ENCODE measurements at places on chromosomes 3 and 15. TPM values are rescaled to one million over a fixed set of nuclear protein-coding genes. Genes with fewer than 3 reads are reported as not detected.

The CHDH gene
- total RNA-seq, result 30.6 TPM

- DNase-seq, result no peak
Observed at GRCh38 chr3:707041-707440, 385.8 kb upstream of the CNTN6 start.

DNA sequence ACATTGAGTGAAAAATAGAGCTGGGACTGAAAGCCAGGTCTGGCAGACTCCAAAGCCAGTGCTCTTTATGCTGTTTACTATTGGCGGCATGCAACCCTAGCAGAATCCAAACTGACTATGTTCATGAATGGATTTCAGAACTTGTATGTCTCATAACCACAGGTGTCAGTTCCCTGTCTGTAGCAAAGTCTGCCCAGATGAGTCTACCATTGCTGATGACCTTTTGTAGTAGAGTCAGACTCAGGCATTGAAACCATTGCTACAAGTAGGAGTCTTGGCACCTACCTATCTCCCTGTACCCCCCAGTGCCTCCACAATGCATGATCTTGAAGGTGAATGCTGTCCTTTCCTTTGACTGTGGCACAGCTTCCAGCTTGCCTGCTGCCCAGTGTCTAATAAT is 157.2 kb upstream of the ROPN1 start:
- DNase-seq, result no peak

GRCh38 chr3:33364531-33365128 is 75.6 kb downstream of the UBP1 start:
- no peak for DNase-seq

GRCh38 chr3:18099611-18100010 is 325.5 kb downstream of the SATB1 start:
- no peak for DNase-seq

DNA sequence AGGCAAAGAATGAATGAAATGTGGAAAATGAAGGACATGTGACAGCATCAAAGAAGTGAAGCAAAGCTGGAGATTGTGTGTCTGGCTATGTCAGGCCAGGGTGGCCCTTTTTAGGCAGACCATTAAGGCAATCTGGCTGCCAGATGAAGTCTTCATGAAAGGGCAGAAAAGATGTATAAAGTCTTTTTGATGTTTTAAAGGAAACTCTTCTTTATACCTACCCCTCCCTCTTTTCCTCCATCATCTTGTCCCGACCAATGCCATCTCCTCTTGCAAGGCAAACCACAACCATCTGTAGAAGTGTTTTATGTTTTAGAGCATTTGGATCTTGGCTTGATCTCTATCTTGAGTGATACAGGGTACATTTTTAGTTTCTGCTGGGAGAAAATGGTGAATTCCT is 259.2 kb downstream of the LSAMP start:
- no peak for DNase-seq

DNA sequence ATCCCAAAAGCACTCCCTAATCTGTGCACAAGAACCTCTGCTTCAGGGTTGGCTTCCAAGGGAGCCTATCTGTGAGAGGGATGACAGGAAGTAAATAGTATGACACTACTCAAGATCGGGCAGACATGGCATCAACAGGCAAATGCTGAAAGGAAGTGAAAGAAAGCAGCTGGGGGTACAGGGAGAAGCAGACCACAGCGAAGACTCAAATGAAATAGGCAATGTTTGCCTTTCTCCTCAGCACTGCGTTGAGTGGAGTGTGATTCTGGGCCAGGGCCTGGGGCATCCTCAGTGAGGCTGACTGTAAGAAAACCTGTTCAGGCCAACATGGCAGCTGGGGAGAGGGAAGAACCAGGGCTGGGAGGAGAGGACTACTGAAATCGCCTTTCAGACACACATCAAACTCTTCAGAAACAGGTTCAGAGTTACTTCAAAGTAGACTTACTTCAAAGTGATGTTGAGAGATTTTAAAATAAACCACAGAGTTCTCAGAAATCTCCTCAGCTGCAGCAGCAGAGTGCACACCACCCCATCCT is 96.6 kb downstream of the SLC9A9 start:
- DNase-seq, result no peak

DNA sequence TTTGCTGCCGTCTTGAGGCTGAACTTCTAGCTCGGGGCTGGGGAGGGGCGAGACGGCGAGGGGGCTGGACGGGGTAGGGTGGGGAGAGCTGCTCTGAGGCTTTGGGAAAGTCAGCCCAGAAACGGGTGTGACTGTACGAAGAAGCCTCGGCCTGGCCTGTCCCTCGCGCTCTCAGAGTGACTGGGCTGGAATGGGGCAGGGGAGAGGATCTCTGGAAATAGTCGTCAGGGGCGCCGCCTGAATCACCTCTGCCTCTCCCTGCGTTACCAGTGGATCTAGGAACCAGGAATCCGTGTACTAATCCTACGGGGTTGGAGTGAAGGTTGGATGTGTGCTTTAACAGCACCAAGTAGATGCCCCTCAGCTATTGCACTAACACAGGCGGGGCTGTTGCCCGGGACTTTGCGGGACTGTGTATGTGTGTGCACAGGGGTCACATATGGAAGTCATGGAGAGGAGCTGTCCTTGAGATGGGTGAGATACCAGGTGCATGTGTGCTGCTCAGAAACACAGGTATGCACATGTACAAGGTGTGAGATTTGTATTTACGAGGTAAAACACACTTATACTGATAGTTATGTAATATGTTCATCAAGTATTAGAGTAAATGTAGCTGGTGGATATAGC is 591 bp downstream of the FOXL2NB start:
- no peak for DNase-seq

DNA sequence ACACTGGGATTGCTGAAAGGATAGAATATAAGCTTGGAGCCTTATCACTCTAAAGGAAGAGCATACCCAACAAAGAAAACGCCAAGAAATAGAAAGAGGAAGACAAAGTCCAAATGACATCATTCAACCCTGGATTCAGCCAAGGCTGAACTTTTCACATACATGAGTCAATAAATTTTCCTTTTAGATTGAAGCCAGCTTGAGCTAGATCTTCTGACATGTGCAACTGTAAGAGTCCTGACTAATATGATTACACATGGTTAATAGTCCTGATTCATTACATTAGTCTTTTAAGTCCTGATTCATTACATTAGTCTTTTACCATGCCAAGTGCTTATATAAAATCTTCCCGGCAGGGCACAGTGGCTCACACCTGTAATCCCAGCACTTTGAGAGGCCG is 13.6 kb upstream of the DENND6A start:
- DNase-seq, result no peak

DNA sequence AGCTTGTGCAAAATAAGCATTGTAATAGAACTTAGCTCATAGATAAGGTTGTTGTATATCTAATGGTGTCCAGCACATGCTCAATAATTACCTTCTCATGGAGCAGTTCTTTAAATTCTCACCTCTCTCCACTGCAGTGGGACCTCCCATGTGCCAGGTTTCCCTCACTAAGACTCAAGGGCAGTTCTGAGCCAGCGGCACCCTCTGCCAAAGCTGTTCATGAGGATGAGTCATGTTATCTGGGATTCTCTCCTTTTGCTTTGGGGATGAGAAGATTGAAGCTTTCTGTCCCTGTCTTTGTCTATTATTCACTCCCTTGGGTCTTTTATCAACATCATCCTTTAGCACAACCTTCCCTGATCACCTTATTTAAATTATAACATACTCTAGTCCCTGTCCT is 15.6 kb upstream of the AMOTL2 start:
- no peak for DNase-seq

DNA sequence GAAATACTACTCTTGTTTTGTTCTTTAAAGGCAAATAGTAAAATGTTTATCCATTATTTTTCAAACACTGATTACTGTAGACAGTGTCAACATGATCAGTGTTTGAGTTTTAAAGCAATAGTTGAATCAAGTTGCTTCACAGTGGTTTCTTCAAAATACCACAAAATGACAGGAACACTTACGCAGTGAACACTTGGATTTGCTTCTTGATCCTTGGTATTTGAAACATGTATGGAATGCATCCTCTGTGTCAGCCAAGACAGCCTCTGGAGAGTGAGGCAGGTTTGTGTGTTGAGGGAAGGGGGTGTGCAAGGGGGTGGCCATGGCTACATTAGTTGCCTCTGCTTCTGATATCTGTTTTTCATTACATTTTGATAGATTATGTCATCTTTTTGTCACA is 413.0 kb downstream of the RBMS3 start:
- no peak for DNase-seq

- DNase-seq, result no peak
Observed at GRCh38 chr15:75213768-75214221, 12.1 kb downstream of the C15orf39 start.

GRCh38 chr15:63288342-63288741 is 10.9 kb downstream of the APH1B start:
- DNase-seq, result no peak

DNA sequence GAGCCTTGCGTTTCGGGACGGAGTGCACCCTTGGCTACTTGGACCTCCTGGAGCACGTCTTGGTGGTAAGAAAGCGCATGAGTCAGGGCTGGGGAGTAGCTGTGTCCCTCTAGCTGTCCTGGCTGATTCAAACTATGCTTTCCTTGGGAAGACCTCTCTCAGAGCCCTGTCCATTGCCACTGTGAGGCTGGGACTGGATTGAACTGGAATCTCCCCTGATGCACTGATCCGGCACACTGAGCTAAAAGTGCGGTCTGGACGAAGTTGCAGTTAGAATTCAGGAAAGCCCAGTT is 232.6 kb upstream of the TPM1 start:
- no peak for DNase-seq

GRCh38 chr15:58282060-58282708 is 144.0 kb downstream of the AQP9 start:
- no peak for DNase-seq

DNA sequence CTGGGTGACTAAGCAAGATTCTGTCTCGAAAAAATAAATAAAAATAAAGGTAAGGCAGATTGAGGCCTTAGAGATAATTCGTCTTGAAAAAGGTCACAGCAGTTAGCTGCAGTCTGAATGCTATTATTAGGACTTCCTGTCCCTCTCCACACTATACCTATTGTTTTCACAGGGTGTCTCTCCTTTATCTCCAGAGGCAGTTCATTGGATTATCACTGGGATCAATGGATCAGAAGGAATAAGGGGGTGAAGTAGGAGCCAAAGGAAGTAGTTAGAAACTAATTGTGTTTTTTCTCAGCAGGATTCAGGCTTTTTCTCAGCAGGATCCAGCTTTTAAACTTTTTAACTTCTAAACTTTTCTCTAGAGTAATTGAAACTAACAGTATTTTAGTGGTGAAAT is 326.9 kb downstream of the IL5RA start:
- DNase-seq, result no peak

The TNFSF10 gene
- 136 TPM for total RNA-seq

The CD96 gene
- 3.3 TPM for total RNA-seq

The AHSG gene
- total RNA-seq, result not detected

DNA sequence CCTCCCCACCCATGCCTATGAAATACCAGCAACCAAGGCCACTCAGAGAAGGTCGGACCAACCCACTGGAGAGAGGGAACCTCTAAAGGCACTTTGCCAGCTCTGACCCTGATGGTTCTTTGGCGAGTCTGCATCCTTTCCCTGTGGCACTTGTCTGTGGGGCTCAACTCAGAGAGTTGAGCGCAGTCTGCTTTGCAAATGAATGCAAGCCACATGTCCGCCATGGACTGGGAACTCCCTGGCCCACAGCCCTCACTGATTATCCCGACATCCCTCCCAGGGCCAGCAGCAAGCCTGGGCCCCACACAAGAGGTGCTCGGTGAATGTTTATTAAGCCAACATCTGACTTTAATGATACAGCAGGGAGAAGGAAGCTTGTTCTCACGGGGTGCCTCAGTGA is 55.5 kb upstream of the HES1 start:
- peak; percentile 31 for DNase-seq

GRCh38 chr3:190366133-190366532 is 21.8 kb upstream of the CLDN16 start:
- DNase-seq, result no peak

DNA sequence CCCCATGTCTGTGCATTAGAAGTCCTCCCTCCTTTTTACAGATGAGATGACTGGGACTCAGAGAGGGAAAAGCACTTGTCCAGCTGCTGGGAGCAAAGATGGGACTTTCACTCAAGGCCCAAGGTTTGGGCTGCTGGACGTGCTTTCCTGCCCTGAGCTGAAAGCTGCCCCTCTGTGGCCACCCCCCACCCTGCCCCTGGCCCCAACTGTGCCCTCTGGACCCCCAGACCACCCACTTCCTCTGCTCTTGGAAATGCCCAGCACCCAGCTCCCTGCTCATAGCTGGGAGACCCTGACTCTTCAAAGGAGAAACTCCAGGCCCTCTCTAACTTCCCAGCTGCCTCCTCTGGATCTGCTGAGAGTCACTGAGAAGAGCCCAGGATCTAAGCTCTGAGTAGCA is 20.7 kb downstream of the GRIP2 start:
- DNase-seq, result no peak

The ATP10A gene
- 1.5 TPM for total RNA-seq

The ARGFX gene
- not detected for total RNA-seq

The CCDC54 gene
- total RNA-seq, result not detected

- DNase-seq, result no peak
Observed at GRCh38 chr3:72214066-72214951, 429.4 kb upstream of the PROK2 start.

The PLCB2 gene
- total RNA-seq, result 11.2 TPM

- DNase-seq, result no peak
Observed at GRCh38 chr3:6551165-6551564, 309.8 kb upstream of the GRM7 start.

DNA sequence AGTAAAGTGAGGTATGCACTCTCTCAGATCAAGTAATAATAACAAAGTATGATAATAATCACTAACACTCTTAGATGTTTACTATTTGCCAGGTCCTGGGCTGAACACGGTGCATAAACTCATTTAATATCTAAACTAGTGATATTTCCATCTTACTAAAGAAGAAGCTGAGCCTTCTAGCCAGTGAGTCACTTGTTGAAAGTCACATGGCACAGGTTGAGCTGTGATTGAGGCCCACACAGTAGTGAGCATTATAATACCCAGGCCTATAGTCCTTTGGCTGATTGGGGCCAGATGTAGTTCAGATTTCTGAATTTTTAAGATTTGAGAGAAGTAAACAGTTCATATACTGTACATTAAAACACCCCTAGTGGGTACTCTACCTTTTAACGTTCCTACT is 93.2 kb upstream of the CCDC80 start:
- DNase-seq, result no peak

GRCh38 chr3:189375532-189375931 is 203.8 kb downstream of the TPRG1 start:
- DNase-seq, result no peak

The DGKG gene
- total RNA-seq, result 1.5 TPM

DNA sequence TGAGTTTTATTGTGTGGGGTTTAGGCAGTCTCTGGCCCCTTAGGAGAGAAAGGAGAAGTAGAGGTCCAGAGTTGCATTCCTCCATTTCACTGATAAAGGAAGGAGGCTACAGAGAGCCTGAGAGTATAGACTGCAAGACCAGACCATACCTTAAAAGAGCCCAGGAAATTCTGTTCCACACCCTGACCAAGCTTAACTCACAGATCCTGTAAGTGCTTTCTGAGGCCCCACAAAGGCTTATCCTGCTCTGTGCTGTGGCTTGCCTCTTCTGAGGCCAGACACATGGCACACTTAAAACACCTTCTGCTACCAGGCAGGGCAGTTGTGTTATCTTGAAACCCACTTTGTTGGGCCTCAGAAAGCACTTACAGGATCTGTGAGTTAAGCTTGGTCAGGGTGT is 39.2 kb upstream of the LEKR1 start:
- DNase-seq, result no peak

GRCh38 chr15:48190932-48191573 is 412 bp upstream of the CTXN2 start:
- DNase-seq, result peak; percentile 89

All from left colon (tissue), 2 donors.